NCI-H1105 (cell line): ENCODE measurements at places on chromosomes 16 and 17.

DNA sequence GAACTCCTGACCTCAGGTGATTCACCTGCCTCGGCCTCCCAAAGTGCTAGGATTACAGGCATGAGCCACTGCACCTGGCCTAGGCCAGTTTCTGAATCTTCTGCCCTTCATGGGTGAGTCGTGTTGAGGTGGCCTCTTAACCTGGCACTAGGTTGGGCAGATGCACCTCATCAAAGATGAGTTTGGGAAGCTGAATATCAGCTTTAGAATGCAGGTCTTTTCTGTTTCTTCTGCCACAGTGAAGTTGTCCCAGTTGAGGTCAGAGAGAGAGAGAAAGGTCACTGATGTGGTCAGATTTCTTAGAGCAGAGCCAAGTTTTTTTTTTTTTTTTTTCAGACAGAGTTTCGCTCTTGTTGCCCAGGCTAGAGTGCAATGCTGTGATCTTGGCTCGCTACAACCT is 111.3 kb upstream of the WSCD1 start:
- DNase-seq = no peak

- DNase-seq = no peak
Observed at GRCh38 chr17:73067075-73067474, 25.4 kb downstream of the SLC39A11 start.

GRCh38 chr17:58091024-58091567 is 7.9 kb downstream of the DYNLL2 start:
- DNase-seq = no peak

DNA sequence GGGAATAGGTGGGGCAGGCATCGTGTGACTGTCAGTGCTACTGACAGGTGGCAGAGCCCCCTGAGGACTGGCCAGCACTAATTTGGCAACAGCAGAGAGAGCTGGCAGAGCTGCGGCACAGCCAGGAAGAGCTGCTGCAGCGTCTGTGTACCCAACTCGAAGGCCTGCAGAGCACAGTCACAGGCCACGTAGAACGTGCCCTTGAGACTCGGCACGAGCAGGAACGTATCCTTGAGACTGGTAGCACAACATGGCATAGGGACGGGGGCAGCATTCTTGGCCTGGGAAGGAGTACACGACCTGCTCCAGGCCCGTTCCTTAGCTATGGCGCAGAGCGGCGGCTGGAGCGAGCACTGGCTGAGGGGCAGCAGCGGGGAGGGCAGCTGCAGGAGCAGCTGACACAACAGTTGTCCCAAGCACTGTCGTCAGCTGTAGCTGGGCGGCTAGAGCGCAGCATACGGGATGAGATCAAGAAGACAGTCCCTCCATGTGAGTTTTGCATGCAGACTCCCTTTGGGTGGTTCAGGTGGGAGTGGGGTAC is 3.0 kb upstream of the NRN1L start:
- no peak for DNase-seq

DNA sequence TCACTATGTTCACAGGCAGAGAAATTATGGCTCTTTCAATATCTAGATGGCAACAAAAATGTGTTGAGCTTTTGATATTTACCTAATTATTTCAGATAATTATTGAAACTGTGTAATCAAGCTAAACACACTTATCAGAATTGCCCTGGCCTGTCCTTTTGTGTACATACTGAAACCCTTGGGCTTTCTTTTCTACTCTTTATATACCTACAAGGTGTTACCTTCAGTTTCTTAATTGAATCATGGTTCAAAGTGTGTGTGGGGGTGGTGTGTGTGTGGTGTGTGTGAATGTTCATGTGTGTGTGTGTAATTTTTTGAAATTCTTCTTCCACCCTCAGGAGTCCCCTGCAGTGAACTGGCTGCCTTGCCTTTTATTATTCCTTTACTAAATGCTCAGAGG is 506.8 kb upstream of the SOX9 start:
- no peak for DNase-seq

DNA sequence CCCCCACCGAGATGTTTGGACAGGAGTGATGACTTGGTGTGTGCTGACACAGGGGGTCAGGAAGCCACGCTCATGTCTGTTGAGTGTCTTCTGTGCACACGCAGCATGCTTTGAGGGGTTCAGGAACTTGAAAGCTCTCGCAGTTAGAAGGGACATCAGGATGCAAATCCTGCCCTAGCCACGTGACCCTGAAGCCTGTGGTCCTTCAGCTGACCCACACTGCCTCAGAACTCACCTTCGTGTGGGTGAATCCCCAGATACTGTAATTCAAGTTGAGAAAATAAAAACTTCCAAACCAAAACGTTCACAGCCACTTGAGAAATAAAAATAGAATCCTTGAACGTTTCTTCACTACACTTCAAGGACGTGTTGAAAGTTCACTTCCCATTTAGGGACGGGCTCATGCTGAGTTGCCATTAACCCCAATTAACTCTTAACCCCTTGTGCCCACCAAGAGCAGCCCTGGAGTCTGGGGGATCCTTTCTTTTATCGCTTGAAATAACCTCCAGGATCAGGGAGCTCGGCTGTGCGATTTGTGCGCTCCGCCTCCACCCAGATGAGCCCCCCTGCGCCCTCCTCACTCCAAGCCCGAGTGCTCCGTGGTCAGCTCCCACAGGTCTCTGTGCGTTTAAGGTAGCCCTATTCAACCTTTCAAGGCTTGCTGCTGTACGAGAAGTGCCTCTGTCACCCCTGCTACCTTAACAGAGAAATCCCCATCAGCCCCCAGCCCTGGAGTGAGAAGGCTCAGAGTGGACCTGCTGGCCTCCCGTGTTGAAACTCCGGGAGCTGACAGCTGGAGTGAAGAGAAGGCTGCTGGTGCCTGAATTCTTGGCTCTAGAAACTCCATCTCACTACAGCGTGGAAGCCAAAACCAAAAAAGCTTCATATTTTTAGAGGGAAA is 36.2 kb upstream of the NAT9 start:
- no peak for DNase-seq

DNA sequence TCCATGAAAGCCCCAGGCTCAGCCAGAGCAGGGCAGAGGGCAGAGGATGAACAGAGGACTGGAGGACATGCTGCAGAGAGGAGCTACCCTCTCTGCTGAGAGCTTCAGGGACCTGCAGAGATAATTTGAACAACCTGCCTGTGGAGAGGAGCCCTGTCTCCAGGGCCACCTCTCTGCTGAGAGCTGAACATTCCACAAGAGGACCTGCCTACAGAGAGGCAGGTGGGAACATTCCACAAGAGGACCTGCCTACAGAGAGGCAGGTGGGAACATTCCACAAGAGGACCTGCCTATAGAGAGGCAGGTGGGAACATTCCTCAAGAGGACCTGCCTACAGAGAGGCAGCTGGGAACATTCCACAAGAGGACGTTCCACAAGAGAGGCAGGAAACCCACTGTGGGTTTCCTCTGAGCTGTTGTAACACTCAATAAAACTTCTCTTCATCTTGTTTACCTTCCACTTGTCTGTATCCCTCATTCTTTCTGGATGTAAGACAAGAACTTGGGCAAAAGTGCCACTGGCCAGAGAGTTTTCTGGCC is 551.9 kb upstream of the CA10 start:
- DNase-seq = no peak

GRCh38 chr17:11319894-11320293 is 78.9 kb downstream of the SHISA6 start:
- DNase-seq = no peak

DNA sequence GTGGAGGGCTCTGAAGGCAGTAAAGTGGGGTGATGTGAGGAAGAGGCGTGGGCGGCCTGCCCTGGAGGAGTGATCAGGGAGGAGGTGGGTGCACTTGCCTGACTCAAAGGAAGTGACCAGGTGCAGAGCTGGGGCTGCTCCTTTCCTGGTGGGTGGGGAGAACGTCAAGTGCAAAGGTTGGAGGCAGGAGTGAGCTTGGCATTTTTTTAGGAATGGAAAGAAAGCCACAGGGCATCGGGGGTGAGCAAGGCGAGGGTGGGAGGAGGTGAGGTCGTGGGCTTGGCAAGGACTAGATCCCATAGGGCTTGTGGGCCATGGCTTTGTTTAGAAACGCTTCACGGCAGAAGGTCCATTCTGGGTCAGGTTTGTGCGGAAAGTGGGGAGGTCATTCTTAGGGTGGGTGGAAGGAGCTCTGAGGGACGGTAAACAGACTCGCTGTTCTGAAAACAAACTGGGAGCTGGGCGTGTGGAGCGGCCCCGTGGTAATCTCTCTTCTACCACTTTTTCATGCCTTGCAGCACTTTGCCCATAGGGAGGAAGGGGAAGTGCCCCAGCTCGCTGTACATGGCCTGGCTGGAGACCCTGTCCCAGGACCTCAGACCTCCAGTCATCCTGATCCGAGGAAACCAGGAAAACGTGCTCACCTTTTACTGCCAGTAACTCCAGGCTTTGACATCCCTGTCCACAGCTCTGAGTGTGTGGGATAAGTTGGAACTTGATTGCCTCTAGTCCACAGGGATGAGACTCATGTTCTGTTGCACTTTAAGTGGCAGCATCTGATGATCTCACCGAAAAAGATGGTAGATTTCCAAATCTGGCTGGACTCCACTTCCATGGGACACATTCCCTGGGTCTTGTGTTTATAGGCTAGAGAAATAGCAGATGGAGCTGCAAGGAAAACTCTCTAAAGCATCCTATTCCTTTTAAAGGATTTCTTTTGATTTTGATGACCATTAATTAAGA is 18.9 kb upstream of the HERPUD1 start:
- DNase-seq = no peak

DNA sequence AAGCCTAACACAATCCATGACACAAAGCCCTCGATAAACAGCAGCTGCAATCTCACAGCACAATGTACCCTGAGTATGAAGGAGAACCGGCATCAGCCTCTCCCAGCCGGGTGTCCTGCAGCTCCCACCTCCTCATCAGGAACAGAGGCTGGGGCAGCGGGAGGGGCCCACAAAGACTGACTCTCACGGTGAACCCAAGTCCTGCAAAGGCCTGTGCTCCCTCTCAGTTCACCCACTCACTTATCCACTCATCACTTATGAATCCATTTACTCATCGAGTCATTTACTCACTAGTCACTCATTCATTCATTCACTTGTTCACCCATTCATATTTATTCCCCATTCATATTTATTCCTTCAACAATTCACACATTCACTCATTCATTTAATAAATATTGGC is 11.6 kb downstream of the ZNF423 start:
- DNase-seq = no peak

GRCh38 chr17:35242158-35242804 is 591 bp upstream of the SLFN5 start:
- peak; percentile 62 for DNase-seq

DNA sequence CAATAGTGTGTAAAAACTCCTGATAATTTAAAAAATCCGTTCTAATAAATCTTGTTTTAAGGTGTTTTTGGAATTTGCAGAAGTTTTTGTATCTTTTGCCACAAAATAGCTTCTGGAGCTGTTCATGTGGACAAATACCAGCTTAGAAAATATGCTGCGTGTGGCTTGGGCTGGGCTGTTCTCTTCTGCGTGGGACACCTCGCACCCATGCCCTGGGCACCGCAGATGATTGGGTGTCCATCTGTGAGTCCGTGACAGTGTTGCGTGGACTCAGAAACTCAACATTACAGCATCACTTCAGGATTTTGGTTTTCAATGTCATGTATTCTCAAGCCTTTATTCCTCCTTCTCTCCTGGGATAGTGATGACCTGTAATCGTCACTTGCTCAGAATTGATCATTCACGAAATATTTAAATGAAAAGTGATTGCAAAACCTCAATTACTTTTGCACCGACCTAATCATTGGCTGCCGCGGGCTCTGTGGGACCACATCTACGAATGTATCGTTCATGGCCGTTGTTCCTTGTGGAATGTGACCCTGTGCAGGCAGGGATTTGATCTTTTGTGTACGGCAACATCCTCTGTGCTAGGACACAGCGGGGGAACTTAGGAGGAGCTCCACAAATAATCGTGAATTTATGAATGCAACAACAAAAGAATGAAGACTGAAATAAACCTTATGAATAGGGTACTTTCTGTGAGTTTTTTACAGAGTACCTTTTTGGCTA is 210.3 kb upstream of the FOXF1 start:
- no peak for DNase-seq

GRCh38 chr16:24943471-24943870 is 71.7 kb downstream of the ARHGAP17 start:
- no peak for DNase-seq

DNA sequence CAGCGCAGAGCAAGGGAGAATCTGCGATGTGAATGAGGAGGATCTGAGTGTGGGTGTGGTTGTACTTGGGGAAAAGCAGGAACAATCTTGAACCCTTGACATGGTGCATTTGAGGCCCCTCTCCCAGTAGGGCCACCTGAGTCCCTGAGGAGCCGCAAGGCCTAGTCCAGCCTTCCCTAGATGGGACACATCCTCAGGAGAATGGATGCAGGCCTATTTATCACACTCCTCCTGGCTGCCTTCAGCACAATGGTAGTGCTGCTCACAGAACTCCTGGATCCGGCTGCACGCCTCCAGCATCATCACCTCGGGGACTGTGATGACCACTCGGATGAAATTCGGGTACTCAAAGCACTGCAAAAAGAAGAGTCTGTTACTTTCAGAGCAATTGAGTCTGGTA is 9.0 kb downstream of the TAT start:
- DNase-seq = no peak

GRCh38 chr17:82330322-82331239 is 3.0 kb downstream of the SECTM1 start:
- peak; percentile 93 for DNase-seq

DNA sequence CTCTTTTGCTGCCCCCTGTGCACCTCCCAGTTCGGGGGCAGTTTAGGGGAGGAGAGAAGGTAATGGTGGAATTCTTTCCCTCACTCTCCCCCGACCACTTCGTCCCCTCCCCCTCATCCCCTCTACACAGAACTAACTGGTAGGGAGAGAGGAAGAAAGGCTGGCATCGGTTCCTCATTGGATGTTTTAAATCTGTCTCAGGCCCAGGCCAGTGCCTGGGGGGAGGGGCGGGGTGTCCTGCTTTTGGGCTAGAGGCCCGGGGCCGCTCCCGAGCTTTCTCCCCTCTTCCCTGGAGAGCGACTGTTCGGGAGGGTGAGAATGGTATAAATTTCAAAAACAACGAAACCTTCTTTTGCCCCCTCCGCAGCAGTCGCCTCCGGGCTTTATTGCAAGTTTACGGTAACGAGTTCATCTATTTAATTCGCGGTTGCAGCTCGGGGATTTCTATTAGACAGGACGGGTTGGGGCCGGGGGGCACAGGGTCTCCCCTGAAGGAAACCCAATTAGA is at the start of gene PRAC2:
Gene PRAC2, plus strand, starts transcription at position 271 of the 508 bp plus-strand sequence. CDS start 1,226 bp downstream, outside the sequence.
- no peak for DNase-seq

- peak; percentile 49 for DNase-seq
Observed at GRCh38 chr16:1408171-1408837, 6.2 kb downstream of the UNKL start.

DNA sequence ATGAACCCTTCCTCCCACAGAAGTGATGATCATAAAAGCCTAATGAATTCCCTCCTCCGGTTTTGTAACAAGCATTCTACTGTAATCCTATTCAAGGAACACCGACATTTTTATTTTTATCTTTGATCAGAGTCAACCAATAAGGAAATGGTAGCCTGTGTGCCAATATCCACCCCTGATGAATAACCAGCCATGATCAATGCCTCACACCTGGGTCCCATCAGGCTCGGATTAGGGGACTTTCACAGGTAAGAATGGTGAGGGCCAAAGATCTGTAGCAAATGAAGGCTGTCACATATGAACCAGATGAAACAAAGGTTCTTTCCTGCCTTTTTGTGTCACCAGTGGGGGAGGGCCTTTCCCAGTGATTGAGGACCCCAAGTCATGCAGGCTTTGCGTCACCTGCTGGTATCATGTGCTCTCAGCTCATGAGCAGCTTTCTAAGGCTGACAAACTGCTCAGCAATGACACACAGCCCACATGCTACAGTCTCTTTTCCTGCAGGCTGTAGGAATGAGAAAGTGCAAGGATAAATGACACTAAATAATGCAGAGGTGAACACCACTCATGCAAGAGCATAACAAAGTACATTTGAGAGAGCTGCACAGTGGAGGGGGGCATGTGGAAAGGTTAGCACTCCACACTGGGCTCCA is 34.9 kb downstream of the TOM1L2 start:
- DNase-seq = no peak

- no peak for DNase-seq
Observed at GRCh38 chr16:11316331-11317015, 28.8 kb upstream of the RMI2 start.
